ENCODE measurements at places on chromosomes 7 and 10.

DNA sequence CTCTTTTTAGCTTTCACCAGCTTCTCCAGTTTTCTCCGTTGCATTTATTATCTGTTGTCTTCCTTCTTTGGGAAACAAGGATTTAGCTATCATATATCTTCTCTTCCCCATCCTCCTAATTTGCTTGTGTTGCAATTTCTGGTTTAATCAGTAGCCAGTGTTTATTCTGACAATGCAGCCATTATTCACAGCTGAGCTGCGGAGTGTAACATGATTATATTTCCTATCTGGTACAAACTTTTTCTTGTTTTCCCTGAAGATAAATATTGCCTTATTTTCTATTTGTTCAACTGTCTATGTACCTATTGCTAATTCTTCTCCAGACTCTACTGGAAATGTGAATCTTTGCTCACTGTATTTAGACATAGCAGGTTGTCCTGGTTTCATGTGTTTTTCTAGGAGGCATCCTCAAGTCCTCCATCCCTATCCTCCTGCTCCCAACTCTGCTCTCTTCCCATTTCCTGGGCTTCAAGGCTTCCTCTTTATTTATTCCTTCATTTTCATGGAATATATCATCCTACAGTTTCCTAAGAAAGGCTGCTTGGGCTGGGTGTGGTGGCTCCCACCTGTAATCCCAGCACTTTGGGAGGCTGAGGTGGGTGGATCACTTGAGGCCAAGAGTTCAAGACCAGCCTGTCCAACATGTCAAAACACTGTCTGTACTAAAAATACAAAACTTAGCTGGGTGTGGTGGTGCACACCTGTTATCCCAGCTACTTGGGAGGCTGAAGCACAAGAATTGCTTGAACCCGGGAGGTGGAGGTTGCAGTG is 72.4 kb upstream of the KDM7A start:
- DNase-seq: no peak

DNA sequence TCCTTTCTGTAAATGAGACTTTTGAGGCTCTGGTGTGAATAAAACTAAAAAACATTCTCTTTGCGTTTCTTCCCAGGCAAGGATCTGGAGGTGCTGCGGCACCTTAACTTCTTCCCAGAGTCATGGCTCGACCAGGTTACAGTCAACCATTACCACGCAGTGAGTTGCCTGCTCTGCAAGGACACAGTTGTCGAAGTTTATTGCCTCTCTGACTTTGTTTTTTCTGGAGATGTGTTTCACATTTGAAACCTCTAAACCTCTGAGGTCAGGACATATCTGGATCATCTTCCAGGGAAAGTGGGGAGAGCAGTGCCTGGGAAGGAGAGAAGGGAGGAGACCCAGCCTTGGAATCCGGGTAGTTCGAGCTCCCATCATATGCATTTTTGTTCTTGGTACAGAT is 43.4 kb upstream of the PLEKHA1 start:
- DNase-seq: no peak

GRCh38 chr7:36522453-36523007 is 132.9 kb downstream of the ANLN start:
- DNase-seq: no peak

DNA sequence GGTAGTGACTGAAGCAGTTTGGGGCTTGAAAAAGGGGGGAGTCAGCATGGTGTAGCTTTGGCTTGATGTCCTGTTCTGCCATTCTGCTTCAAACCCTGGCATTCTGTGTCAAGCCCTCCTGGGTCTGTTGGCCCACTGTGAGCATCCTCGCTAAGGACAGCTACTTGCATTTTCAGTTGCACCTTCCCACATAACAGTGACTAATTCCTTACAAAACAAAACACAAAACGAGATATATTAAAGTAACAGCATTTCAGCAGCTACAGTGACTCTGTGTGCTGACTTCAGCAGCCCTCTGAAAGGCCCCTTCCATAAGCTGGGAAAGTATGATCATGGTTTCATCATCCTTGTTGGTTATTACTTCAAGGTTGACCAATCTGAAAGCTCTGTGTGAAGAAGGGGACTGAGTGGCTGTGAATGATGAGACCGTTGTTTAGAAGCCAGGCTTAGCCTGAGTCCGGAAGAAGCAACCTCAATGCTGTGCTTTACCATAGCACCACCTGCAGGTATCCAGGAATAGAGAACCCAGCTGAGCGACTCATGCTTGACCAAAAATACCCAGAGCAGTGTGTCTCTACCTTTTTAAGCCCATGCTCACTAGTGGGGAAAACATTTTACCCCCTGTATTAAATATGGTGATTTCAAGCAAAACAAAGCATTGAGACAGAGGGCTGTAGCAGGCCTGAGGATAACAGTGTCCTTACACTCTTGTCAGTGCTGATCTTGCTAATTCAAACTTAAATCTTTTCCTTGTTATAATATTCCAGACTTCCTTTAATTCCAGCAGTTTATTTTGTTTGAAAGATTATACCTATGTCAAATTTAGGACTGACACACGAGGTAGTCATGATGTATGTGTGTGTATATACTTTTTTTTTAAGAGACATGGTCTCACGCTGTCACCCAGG is 42.6 kb upstream of the CC2D2B start:
- peak; percentile 66 for DNase-seq

DNA sequence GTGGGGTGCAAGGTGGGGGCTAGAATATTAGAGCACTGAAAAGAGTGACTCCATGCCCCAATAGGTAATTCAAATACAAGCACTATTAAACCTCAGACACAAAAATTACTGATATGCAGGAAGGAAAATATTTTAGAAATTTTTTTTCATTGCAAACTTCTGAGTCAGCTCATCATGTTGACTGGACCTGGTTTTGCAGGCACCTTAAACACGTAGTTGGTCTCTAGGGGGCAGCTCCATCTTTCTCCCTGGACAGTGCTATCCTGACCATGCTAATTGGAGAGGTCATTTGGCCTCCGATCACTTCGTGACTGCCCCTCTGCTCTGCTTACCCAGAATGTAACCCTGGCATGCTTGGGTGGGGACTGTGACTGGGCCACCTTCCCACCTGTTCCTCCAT is 368.4 kb upstream of the MKI67 start:
- no peak for DNase-seq

GRCh38 chr7:768881-769504 is 41.9 kb upstream of the PRKAR1B start:
- DNase-seq: no peak

All from KBM-7 (cell line).